Activated CD4-positive, alpha-beta T cell treated with anti-CD3 and anti-CD28 coated beads, Interleukin-2, amount 10 ng/mL, durations not matched to agents 7 days and 5 days (primary cell): ENCODE measurements at places on chromosomes 12 and 14. TPM values are rescaled to one million over a fixed set of nuclear protein-coding genes. Genes with fewer than 3 reads are reported as not detected.

DNA sequence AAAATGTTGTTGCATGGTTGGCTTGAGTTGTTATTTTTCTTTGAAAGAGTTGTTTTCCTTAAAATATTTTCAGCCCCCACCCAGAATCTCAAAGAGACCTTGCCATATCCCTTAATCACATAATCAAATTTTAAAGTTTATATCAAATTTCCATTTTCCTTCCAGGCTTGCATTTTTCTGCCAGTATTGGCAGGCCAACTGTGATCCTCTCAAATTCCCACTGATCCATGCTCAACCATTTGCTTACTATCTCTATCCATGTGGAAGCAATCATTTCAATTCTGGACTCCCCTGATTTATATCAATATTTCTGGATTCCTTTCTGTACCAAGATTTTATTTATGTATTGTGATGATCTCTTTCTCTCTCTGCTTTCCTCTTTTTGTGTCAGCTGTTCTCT, 64.2 kb upstream of the PYGL start:
- H3K27me3 ChIP-seq, result peaks cover 6% of the 10 kb centered on the region
- DNase-seq, result no peak
- no peaks in the 10 kb centered on the region for H3K4me1 ChIP-seq
- no peak overlapping the region for H3K4me3 ChIP-seq

The C14orf39 gene
- not detected for total RNA-seq

DNA sequence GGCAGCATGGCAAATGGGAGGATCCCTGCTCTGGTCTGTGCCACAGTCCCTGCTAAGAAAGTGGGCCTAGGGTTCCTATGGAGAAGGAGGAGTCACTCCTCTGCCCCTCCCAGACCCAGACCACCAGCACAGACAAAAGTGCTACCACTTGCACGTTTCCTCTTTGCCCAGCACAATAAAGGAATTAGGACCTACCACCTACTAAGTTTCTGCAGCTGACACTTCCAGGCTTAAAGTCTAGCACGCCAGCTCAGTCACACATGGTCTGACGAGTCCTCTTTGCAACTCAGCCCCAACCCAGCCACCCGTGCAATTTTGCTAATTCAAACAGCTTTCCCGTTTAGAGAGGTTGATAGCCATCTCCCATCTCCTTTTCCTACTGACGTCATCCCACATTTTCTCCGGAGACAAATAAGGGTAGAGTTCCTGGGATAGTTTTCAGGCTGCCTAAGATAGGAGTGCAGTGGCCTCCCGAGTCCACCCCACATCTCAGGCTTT, 66.2 kb upstream of the PTGR2 start:
- DNase-seq, result no peak
- H3K36me3 ChIP-seq, result peaks cover 18% of the 10 kb centered on the region
- peak overlapping the region; percentile 87 for H3K4me3 ChIP-seq
- H3K27me3 ChIP-seq, result no peaks in the 10 kb centered on the region
- peak overlapping the region; percentile 95 for H3K27ac ChIP-seq

- H3K4me1 ChIP-seq, result peaks cover 39% of the 10 kb centered on the region
- no peaks in the 10 kb centered on the region for H3K27me3 ChIP-seq
- H3K27ac ChIP-seq, result peak overlapping the region; percentile 69
- no peak for DNase-seq
- H3K4me3 ChIP-seq, result peak overlapping the region; percentile 85
- H3K36me3 ChIP-seq, result peaks cover 30% of the 10 kb centered on the region
These were observed 797 bp downstream of the UNG start for GRCh38 chr12:109098183-109098604.

GRCh38 chr14:64973826-64974225, 1.7 kb upstream of the RAB15 start:
- no peak overlapping the region for H3K27ac ChIP-seq
- H3K4me1 ChIP-seq, result peaks cover 13% of the 10 kb centered on the region
- H3K27me3 ChIP-seq, result peaks cover 7% of the 10 kb centered on the region
- no peak overlapping the region for H3K4me3 ChIP-seq
